Stimulated activated CD4-positive, alpha-beta T cell treated with anti-CD3 and anti-CD28 coated beads, Interleukin-15, amount 100 ng/mL, for 1 hour (primary cell): ENCODE measurements at places on chromosomes 4 and X.

- no peak for DNase-seq
These were observed 135.6 kb downstream of the TSPAN5 start for GRCh38 chr4:98522636-98523395.

DNA sequence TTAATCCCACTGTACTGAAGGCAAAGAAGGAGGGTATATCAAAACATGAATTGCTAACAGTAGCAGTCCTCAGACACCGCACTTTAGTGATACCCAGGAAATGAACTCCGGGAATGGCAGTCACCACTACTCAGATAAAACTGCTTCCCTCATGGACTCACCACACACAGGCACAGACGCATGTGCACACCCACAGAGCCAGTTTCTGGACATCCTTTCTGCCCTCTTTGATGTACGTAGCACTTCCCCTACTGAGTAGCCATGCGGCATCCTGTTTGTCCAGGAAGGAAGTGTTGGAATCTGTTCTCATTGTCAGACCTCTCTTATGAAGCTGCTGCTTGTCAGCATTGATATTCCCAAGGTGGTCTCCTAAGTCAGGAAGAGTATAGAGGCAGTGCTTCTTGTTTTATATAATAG is 95.7 kb downstream of the DCLK2 start:
- no peak for DNase-seq

- DNase-seq: no peak
These were observed 15.6 kb downstream of the PAQR3 start for GRCh38 chr4:78923464-78924312.

- DNase-seq: no peak
These were observed 64.1 kb downstream of the CAMK2D start for GRCh38 chr4:113697429-113697828.

GRCh38 chr4:87971866-87972265 is 3.6 kb upstream of the SPP1 start:
- no peak for DNase-seq

- DNase-seq: no peak
These were observed 190.2 kb upstream of the AGA start for GRCh38 chr4:177632481-177632880.

DNA sequence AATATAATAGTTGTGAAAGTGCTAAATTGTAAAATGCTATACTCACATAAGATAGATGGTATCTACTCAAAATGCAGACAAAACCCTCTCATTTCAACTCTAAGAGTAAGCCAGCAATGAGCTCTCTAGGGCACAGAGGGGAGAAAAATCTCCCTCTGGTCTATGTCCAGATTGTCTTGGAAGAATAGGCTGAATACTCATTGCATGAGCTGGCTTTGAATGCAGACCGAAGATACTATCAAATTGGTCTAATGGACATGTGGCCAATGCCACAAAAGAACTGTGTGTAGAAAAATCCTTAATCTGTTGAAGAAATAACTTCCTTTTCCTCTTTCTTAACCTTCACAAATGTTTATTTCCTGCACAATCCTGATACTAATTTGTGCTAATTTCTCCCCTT is 3.5 kb downstream of the ZXDA start:
- no peak for DNase-seq

- DNase-seq: no peak
These were observed 69.9 kb downstream of the TRAPPC11 start for GRCh38 chr4:183729069-183729406.
